ENCODE measurements at places on chromosomes 16 and 17.

- DNase-seq, result no peak
These were observed 212.8 kb upstream of the CDH8 start for GRCh38 chr16:62249069-62249468.

DNA sequence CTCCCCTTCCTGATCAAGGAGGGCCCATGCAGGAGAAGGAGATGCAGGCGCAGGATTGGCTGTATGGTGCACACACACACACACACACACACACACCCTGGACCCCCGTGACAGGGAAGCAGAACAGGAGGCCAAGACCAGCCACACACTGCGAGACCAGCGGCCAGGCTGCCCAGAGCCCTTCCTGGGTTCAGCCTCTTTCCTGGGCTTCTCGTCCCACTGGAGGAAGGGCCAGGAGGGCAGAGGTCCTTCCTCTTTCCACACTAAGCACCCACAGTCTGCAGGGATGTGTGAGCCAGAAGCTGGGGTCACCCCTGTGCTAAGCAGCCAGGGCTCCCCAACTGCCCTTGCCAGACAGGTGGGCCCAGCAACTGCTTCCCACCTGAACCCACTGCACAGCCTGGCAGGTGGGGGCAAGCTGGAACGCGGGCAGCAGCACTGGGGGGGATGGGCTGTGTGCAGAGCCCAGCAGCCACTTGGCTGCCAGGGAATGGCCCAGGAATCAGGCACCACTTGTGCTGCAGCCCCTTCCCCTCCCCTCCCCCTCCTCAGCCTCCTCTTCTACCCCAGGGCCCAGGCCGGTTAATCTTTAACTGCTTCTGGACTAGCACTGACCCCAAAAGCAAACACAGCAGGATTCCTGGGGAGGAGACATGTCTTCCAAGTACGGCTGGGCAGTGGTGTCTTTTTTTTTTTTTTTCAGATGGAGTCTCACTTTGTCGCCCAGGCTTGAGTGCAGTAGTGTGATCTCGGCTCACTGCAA lies 44.6 kb upstream of the SLC38A10 start:
- no peak for DNase-seq

DNA sequence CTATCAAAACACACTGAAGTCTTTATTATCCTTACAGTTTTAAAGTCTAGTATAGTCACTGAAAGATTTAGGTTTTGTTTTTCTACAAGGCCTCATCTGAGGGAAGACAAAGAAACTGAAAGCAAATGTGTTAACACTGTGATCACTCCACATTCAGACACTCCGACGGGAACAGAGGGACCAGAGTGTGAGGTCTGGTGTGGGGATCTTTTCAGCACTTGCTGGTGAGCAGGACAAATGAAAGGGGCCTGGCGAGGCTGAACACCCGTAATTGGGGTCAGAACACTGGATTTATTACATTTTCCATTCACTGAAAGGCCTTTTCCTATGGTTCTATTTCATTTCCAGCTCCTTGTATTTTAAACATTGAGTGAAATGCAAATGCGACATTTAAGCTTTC lies 910.5 kb downstream of the CDH11 start:
- DNase-seq, result no peak

DNA sequence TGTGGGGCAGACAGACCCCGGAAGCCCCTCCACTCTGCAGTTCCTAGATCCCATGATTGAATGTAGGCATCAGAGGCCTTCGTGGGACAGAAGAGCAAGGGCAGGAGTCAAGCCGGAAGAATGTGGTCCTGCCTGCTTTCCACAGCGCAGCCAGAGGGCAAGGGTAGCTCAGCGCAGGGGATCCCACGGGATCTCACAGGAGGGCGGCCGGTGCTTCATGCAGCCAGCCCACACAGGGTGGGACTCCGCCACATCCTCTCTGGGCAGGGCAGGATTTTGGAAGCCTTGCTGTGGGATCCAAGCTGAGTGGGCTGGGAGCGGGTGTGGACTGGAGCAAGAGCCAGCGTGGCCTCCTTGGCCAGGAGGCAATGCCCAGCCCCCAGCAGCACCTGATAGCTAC lies 13.0 kb downstream of the KATNB1 start:
- DNase-seq, result no peak

GRCh38 chr16:51313198-51313597 lies 162.1 kb upstream of the SALL1 start:
- DNase-seq, result no peak

GRCh38 chr16:68190736-68191510 lies 45.0 kb downstream of the ESRP2 start:
- no peak for DNase-seq

GRCh38 chr16:30805056-30805369 lies 18.0 kb upstream of the ZNF629 start:
- no peak for DNase-seq

DNA sequence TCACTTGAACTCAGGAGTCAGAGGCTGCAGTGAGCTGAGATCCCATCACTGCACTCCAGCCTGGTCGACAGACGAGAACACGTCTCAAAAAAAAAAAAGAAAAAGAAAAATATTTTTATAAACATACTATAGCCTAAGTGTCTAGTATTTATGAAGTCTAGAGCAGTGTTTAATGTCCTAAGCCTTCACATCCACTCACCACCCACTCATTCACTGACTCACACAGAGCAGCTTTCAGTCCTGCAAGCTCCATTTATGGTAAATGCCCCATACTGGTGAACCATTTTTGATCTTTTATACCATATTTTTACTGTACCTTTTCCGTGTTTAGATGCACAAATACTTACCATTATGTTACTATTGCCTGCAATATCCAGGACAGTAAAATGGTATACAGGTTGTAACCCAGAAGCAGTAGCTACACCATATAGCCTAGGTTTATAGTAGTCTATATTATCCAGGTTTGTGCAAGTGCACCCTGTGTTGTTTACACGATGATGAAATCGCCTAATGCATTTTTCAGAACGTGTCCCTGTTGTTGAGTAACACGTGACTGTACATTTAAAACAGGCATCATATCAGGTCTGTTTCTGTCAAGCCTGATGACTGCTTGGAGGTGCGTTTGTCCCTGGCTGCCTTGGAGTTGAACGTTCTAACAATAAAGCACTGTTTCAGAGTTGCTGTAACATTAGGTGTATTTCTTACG lies 10.1 kb downstream of the NUDT7 start:
- no peak for DNase-seq

GRCh38 chr16:11576427-11577289 lies 10.1 kb downstream of the LITAF start:
- no peak for DNase-seq

GRCh38 chr17:38550661-38551060 lies 55.1 kb downstream of the SRCIN1 start:
- no peak for DNase-seq

- no peak for DNase-seq
These were observed 50.8 kb upstream of the CDR2 start for GRCh38 chr16:22425036-22425801.

GRCh38 chr16:26733710-26734109 lies 333.0 kb upstream of the C16orf82 start:
- no peak for DNase-seq

DNA sequence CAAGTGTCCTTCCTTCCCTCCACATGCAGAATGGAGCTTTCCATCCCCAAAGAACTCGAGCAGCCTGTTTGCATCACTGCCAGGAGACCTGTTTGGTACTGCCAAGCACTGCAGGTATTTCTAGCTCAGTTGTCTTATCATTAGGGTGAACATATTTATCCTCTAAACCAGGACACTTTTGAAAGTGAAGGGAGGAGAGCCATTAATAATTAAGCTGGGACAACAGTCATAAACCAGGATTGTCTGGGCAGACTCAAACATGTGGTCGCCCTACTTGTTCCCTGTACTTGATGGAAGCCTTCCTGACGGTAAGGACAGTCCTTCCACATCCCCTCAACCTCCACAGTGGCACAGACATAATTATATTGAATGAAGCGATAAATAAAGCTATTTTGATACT lies 67.4 kb downstream of the PRKCA start:
- no peak for DNase-seq

GRCh38 chr17:83046448-83047181 lies 32.8 kb upstream of the METRNL start:
- DNase-seq, result no peak
